ENCODE measurements at places on chromosomes 7 and 10. TPM values are rescaled to one million over a fixed set of nuclear protein-coding genes. Genes with fewer than 3 reads are reported as not detected.

The PTPRZ1 gene
- polyA plus RNA-seq = 10.0 TPM

The FANK1 gene
- polyA plus RNA-seq = 3.3 TPM

The CRPPA gene
- 0.23 TPM for polyA plus RNA-seq

The SAP25 gene
- 0.70 TPM for polyA plus RNA-seq

The FRMPD2 gene
- polyA plus RNA-seq = not detected

The IL6 gene
- polyA plus RNA-seq = not detected

The HABP2 gene
- polyA plus RNA-seq = not detected

The CALHM3 gene
- not detected for polyA plus RNA-seq

The GSTK1 gene
- 152 TPM for polyA plus RNA-seq

The DOCK1 gene
- polyA plus RNA-seq = 12.0 TPM

The NAT16 gene
- not detected for polyA plus RNA-seq
